Upper lobe of left lung (tissue), 6 donors: ENCODE measurements at places on chromosomes 2 and 18. TPM values are rescaled to one million over a fixed set of nuclear protein-coding genes. Genes with fewer than 3 reads are reported as not detected.
A peak's percentile ranks its signal among the peaks of the same experiment; 100 is the strongest.

Gene QPCT
- not detected for total RNA-seq

GRCh38 chr2:6747433-6747832 is 118.3 kb downstream of the CMPK2 start:
- no peak for DNase-seq

- no peak for DNase-seq
Measured at GRCh38 chr2:75561566-75562512, 1.1 kb upstream of the EVA1A start.

- no peak for DNase-seq
Measured at GRCh38 chr2:54042897-54043620, 72.3 kb upstream of the PSME4 start.

DNA sequence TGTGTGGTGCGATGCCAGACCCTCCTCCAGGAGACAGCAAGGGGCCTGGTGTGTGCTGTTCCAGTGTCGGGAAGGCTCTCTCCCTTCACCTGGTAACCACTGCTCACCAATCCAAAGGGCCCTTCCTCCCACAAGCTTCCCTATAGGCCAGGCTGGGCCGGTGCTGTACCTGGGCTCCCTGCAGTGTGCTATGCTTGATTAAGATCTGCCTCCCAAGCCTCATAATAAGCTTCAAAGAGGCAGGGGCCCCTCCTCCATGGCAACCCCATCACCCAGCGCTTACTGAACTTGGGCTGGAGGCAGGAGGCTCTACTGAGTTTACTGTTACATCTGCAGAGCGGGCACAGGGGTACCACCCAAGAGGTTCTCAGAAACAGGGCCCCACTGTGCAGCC is 4.5 kb upstream of the MAL start:
- DNase-seq: no peak

GRCh38 chr2:228067309-228067708 is 114.2 kb downstream of the SPHKAP start:
- no peak for DNase-seq

GRCh38 chr2:43178602-43179542 is 47.5 kb downstream of the ZFP36L2 start:
- DNase-seq: peak; percentile 89
